Large intestine (tissue), 12 donors: ENCODE measurements at places on chromosomes 5 and 9. TPM values are rescaled to one million over a fixed set of nuclear protein-coding genes. Genes with fewer than 3 reads are reported as not detected.

The PCDHGA9 gene
- 1.9 TPM for polyA plus RNA-seq

The CCIN gene
- polyA plus RNA-seq, result 0.07 TPM

DNA sequence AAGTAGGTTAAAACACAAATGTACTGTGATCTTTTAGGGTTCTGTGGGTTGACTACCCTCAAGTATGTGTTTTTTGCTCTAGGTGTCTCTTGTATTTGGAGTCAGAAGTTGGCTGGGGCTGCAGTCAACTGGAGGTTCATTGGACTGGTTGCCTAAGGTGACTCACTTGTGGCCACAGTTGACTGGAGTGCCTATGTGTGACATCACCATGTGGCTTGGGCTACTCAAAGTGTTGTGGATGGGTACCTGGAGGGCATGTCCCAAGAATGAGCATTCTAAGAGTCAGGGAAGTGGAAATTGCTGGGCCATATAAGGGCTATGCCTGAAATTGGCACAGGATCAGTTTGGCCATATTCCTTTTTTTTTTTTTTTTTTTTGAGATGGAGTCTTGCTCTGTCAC lies 27.4 kb downstream of the SNX30 start:
- no peak for DNase-seq

GRCh38 chr5:34583167-34583566 lies 73.0 kb upstream of the RAI14 start:
- no peak for DNase-seq

- no peak for DNase-seq
Measured at GRCh38 chr5:79200573-79201183, 35.3 kb upstream of the JMY start.

- DNase-seq, result no peak
Measured at GRCh38 chr9:68626526-68626925, 78.5 kb upstream of the PIP5K1B start.

GRCh38 chr5:74027732-74028338 lies 401.8 kb downstream of the ARHGEF28 start:
- DNase-seq, result no peak

- DNase-seq, result no peak
Measured at GRCh38 chr9:89588271-89588879, 16.4 kb upstream of the GADD45G start.

GRCh38 chr9:123406691-123407216 lies 50.8 kb downstream of the CRB2 start:
- DNase-seq, result no peak

DNA sequence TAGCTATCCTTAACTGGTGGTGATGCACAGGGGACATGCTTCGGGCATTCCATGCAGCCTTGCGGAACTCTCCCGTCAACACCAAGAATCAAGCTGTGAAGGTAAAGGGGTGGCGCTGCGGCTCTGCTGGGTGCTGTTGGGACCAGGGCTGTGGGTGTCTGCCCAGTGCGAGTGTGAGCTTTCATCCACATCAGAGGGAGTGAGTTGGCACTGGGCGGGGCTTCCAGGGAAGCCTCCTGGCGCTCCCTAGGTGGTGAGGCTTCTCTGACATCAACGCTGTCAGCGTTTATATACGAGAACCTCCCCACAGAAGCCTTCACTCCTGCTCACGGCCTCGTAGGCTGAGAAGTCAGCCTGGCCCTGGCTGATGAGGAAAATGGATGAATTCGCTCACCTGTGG lies 11.7 kb downstream of the ARPC5L start:
- DNase-seq, result no peak
